ENCODE measurements at places on chromosomes 11 and 22.

DNA sequence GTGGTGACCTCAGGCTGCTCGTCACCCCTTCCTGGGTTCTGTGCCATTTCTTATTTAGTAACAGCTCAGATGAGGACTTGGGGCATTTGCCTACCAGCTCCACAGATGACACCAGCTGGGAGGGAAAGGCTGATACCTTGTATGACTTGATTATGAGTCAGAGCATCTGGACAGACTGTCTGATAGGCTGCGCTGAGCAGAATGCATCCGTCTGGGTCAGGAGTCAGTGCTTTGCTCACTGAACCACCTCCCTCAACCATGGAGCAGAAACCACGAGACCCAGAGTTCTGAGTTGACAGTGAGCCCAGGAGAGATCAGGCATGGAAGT lies 6.8 kb downstream of the ST14 start:
- DNase-seq, result no peak

DNA sequence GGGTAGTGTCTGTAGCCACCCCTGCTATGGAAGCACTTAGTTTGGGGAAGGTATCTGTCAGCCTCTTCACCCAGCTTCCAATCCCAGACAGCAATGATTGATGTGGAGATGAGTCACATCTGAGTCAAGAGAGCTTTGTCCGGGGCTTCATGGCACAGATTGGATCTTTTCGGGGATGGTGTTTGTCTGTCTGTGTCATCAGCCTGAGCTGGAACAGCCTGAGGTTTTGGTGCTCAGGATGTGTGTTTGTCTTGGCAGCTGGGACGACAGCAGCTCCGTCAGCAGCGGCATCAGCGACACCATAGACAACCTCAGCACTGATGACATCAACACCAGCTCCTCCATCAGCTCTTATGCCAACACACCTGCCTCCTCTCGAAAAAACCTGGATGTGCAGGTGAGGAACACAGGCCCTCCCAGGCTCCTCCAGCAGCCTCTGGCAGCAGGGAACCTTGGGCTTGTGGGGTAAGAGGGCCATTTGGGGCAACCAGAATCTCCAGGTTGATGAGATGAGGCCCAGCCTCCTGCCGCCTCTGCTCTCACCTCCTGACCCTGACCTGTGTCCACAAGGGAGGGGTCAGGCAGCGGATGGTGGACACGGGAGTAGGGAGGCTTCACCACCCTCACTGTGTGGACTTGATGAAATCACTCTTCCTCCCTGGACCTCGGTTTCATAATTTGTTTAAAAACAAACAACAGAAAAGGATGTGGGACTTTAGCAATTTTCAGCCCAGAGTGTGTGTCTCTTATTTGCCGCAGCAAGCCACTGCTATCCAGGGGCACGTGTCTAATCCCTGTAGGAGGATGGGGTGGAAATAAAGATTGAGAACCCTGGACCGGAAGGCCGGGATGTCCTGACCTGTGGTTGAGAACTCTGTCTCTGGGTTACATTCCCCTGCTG lies 124.3 kb downstream of the DBX1 start:
- DNase-seq, result no peak

GRCh38 chr11:76592961-76593360 lies 77.6 kb downstream of the LRRC32 start:
- DNase-seq, result no peak

DNA sequence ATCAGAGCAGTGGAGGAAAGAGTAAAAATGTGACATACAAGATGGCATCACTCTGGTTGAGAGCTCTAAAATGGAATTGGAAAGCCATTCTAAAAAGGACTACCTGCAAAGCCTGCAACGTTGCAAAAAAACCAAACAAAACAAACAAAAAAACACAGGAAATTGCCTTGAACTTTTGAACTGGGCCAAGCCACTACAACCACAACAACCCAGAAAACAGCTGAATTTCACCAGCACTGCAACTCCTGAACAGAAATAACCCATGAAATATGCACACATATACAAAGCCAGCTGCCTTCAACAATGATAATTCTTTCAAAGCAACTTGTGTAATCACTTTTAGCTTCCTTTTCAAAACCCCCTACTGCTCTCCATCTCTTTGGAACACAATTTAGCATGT lies 326.6 kb upstream of the LRRC4C start:
- DNase-seq, result no peak

- no peak for DNase-seq
Observed at GRCh38 chr11:73852049-73852448, 24.6 kb downstream of the COA4 start.

- DNase-seq, result no peak
Observed at GRCh38 chr11:66956689-66957290, 1.4 kb downstream of the PC start.

GRCh38 chr11:115712296-115712695 lies 208.1 kb upstream of the CADM1 start:
- DNase-seq, result no peak

- no peak for DNase-seq
Observed at GRCh38 chr11:561148-562003, 606 bp downstream of the RASSF7 start.

- DNase-seq, result no peak
Observed at GRCh38 chr11:10376061-10376460, 71.2 kb downstream of the ADM start.

- no peak for DNase-seq
Observed at GRCh38 chr22:50338860-50339462, 4.2 kb upstream of the PPP6R2 start.

GRCh38 chr22:17767233-17768065 lies 6.8 kb downstream of the BID start:
- no peak for DNase-seq

DNA sequence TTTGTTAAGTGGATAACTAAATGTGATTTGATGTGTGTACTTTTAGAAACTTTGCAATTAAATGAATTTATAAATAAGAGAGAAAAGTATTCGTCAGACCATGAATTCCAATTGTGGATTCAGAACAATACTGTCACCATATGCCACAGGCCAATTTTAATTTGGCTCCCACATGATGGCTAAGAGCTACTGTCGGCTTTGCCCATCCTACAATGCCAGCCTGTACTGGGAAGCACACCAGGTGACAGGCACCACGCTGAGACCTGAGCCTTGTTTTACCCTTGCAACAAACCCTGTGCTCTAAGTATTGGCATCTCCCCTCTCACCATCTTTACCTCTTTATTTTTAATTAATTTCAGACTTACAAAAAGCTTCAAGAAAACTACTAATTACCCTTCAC lies 14.0 kb downstream of the RAB30 start:
- no peak for DNase-seq

- no peak for DNase-seq
Observed at GRCh38 chr11:111814106-111814505, 47.9 kb upstream of the PPP2R1B start.

- DNase-seq, result no peak
Observed at GRCh38 chr11:77518471-77518870, 44.6 kb upstream of the PAK1 start.

DNA sequence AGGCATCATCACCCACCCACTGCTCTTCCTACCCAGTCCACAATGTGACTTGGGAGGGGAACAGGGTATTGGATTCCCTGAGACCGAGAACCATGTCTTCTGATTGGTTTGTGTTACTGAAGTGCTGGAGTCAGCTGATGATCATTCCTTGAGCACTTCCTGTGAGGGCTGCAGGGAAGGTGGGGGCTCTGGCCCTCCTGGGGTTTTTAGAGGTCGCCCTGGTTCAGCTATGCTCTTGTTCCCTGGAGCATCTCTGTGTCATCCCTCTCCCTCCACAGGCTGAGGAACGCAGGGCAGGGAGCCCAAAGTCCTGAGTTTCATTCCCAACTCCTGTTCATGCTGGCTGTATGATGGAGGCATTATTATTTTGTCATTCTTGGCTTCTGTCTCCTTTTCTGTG lies 6.7 kb downstream of the ZC3H7B start:
- no peak for DNase-seq

DNA sequence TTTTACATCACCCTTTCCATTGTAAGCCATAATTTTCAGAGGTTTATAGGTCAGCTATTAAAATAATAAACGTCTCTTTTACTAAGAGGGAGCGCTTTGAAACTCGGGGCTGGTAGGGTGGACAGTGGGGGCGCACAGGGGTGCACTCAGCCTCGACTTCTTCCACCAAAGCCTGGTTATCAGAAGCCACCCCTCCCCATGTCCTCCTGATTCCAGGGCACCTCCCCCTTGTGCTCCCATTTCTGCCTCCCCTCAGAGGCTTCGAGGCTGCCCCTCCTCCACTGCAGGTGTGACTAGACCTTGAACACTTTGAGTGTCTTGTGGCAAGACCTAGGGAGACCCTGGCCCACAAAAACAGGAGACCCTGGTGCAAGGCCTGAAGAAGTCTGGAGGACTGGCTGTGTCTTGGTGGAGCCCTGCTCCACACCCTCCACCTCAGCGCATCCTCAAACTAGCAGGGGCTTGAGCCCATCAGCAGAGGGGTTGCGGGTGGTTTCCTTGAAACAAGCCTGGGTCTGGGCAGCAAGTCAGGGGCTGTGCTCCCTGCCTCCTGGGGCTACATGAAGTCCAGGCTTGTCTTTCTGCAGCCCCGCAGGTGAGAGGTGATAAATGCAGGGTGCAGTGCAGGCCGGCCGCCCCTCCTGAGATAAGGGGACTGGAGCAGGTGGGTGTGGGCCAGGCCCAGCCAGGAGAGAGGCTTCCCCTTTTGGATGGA lies 3.0 kb downstream of the CDKN1C start:
- no peak for DNase-seq

DNA sequence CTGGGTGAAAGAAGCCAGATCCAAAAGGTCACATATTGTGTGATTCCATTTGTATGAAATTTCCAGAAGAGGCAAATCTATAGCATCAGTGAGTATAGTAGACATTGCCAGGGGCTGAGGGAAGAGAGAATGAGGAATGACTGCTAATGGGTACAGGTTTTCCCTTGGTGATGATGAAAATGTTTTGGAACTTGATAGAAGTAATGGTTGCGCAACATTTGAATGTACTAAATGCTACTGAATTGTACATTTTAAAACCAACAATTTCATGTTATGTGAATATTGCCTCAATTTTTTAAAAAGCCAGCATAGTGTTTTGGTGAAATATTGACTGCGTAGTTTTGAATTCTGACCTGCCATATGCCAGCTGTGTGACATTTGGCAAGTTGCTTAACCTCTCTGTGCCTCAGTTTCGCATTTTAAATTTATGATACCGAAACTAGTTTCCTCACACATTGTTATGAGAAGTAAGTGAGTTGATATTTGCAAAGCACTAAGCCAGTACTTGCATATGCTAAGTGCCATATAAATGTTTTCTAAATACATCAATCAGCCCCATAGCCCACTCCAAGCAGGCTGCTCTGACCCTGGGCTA lies 75.4 kb upstream of the TMEM45B start:
- DNase-seq, result no peak

DNA sequence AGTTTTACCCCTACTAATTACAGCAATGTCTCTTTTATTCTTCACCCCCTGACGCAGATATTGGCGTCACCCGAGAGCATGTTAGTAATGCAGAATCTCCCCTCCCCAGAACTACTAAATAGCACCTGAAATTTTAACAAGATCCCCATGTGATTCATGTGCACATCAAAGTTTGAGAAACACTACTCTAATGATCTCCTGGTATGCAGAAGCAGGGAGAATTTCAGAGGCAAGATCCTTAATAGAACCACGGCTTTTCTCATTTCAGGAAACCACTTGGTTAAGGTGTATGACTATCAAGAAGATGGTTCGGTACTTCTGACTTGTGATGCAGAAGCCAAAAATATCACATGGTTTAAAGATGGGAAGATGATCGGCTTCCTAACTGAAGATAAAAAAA lies 5.3 kb downstream of the CD3G start:
- no peak for DNase-seq

DNA sequence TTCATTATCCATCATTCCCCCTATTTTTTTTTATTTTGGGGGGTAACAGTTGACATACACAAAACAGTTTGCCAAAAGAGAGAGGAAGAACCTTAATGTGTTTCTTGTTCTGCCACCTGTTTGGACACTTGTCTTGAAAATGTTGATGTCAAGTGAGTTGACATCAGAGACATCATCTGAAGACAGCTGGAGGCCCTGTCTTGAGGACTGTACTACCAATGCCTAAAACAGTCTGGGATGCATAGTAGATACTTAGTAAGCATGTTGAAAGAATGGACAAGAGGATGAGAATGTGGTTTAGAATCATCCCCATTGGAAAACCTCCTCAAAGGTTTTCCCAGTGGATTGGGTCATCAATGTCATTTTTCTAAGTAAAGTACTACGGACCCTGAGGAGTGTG lies 2.4 kb upstream of the ARHGEF12 start:
- no peak for DNase-seq

DNA sequence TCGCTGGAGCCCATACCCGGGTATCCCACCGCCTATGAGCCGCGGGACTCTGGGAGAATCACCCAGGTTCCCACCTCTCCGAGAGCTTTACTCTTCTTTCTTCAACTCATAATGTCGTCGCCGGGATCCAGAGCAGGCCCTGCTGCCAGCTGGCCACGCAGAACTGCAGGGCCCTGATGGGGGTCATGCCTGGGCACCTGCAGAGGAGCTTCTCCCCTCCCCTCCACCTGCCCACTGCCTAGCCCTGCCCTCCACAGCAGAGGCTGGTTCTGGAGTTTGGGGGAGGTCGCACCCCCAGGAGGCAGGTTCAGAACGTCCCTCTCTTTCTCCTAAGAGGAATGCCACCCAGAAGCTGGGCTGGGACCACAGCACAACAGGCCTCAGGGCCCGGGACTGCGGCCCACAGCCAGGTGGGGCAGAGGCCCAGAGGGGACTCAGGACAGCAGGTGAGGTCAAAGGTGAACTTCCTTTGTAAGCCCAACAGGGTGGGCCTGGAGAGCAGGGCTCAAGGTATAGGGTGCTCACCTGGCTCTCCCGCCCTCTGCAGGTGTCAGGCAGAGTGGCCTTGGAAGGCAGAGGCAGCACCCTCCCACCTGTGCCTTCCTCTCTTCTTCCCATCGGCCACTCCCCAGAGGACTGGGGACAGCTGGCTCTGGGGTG lies 1.9 kb downstream of the SLC25A45 start:
- DNase-seq, result no peak

DNA sequence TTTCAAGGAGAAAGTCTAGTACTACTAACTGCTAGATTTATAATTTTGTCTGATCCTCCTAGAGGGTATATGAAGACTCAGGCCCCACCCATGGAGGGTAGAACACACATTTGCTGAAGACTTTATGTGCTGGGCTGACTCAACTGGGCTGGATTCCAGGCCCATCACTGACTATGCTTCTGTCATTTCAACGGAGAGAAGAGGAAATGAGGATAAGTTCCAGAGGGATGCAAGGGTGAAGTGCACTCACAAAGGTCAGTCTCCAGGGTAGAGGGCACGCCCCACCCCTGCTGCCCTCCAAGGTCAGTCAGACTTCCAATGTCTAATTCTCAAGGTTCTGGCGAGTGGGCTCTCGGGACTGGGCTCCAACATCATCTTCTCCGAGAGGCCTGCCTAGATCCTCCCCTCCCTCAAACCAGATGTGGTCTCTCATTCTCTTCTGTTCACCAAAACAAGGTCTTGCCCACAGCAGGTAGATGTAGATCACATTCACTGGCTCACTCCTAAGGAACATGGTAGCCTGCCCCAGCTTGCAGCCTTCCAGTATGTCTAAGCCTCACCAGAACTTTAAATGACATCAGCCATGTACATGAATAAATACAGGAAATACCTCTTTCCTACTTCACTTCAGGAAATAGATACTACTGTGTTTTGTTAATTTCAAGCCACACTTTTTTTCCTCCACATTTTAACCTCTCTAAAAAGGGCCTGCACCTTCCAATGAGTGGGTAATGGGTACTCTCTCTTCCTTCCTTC lies 7.3 kb upstream of the C11orf86 start:
- no peak for DNase-seq

GRCh38 chr11:64885367-64886286 lies 7.2 kb upstream of the EHD1 start:
- DNase-seq, result no peak

GRCh38 chr11:46112961-46113607 lies 8.2 kb downstream of the PHF21A start:
- no peak for DNase-seq

GRCh38 chr11:134733646-134734045 lies 321.6 kb upstream of the B3GAT1 start:
- no peak for DNase-seq

All from stimulated activated CD4-positive, alpha-beta T cell treated with anti-CD3 and anti-CD28 coated beads, Interleukin-12 subunit alpha, Interleukin-12 subunit beta, amount 100 ng/mL, for 4 hours (primary cell).